ENCODE measurements at places on chromosomes 4 and X.

DNA sequence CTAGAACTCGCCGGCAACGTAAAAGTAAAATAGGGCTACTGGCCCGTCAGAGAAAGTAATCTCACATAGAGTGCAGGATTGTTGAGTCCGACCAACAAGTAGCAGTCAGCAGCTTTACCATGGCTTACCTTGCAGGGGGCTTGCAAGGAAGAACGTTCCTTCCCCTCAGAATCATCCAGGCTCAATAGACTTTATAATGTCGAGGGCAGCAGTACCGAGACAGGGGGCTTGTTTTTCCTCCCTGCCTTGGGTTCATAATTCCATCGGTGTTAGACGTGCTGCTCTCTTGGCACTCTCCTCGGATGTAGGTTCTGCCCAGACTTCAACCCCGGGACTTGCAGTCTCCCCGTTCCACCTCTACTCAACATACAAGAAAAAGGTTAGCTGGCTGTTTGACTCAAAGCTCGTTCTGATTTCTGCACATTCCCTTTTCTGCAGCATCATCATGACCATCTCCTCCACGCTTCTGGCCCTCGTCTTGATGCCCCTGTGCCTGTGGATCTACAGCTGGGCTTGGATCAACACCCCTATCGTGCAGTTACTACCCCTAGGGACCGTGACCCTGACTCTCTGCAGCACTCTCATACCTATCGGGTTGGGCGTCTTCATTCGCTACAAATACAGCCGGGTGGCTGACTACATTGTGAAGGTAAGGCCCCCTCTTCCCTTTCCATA, 1.5 kb downstream of the SLC10A4 start:
- DNase-seq = no peak

DNA sequence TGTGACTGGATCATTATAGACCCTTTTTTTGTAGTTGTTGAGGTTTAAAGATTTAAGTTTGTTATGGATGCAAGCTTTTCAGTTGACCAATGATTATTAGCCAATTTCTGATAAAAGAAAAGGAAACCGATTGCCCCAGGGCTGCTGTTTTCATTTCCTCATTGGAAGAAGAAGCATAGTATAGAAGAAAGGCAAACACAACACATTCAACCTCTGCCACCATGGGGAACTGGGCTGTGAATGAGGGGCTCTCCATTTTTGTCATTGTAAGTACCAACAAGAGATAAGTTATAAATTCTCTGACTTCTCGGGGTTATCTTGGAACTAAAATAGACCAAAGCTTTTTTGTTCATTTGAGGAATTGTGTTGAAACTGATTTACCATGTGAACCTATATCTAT, at the start of gene CYBB:
CYBB (plus strand) TSS at position 203 of the 400 bp plus-strand sequence; CDS start at position 222, 19 bp downstream.
- DNase-seq = no peak

GRCh38 chr4:60531776-60532379, 668.2 kb upstream of the ADGRL3 start:
- DNase-seq = no peak

DNA sequence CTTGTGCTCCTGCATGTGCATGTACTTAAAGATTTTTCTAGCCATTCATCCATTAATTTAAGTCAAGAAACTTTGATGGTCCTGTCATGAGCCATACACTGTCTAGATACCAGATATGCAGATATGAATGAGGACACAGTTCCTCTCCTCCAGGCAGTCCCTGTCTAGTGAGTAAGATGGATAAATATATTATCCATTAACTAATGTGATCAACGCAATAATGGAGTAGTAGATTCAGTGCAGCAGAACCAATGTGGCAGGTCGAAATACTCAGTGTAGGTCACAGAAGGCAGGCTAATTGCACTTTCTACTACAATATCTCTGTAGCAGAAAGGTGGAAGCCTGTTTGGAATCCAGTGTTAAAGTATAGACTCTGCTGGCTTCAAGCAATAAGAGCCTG, 112.5 kb downstream of the PCDH7 start:
- DNase-seq = no peak

DNA sequence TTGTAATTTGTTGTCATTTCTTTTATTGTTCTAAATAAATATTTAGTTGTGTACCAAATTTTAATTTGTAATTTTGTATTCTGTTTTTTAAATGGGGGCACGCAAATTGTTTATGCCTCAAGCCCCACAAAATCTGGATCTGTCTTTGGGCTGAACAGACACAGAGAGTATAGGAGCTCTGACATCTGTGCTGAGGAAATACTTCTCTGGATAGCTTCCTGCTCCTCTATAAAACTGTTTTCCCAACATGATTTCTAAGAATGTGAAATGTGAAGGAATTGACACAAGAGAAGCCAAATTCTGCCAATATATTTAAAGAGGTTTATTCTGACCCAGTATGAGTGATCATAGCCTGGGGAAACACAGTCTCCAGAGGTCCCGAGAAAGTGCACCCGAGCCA, 93.0 kb downstream of the IL13RA2 start:
- no peak for DNase-seq

- DNase-seq = peak; percentile 68
These were observed 2.8 kb downstream of the CCNQ start for GRCh38 chrX:153595859-153596857.

DNA sequence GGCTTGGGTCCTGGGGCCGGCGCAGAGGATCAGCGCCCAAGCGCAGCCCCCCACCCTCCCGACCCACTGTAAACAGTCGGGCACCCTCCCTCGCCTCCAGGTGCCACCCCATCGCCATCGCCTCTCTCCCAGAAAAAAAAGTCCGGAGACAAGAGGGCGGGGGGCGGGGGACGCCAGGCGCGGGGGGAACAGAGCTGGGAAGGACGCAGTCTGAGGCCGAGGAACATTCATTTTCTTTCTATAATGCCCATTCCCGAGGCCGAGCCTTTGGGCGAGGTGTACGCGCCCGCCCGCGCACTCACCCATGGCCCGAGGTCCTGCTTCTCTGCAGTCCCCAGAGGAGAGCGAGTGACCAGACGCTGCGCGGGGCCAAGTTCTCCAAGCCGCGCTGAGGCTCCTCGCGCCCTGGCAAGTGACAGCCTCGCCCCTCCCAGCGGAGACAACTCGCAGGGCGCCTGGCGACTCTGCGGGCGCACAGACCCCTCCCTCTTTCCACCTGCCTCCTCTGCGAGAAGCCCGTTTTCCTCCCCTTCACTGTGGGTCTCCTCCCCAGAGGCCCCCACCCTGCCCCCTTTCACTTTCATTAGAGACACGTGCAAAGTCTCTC, 63.5 kb upstream of the WDR17 start:
- peak; percentile 68 for DNase-seq

GRCh38 chr4:60992037-60992436, 208.1 kb upstream of the ADGRL3 start:
- no peak for DNase-seq

GRCh38 chrX:129665916-129666644, 11.3 kb upstream of the APLN start:
- DNase-seq = no peak

- DNase-seq = peak; percentile 66
These were observed 27.1 kb upstream of the MAP9 start for GRCh38 chr4:155403886-155404285.

All from osteoblast (primary cell).